ENCODE measurements at places on chromosomes 6 and 20. TPM values are rescaled to one million over a fixed set of nuclear protein-coding genes. Genes with fewer than 3 reads are reported as not detected.

Gene TMEM14C
- 155 TPM for total RNA-seq

Gene IYD
- 10.0 TPM for total RNA-seq

Gene MCHR2
- 0.27 TPM for total RNA-seq

Gene MOG
- total RNA-seq, result not detected

Gene ELOVL4
- 2.8 TPM for total RNA-seq

Gene PBOV1
- not detected for total RNA-seq

Gene CCN6
- not detected for total RNA-seq

Gene PROKR2
- not detected for total RNA-seq

Gene PTK6
- 0.52 TPM for total RNA-seq

Gene SLC35D3
- total RNA-seq, result not detected

Gene SIRPD
- not detected for total RNA-seq

Gene MICA
- 32.6 TPM for total RNA-seq

Gene IL17F
- not detected for total RNA-seq

Gene ABRACL
- total RNA-seq, result 81.8 TPM

Gene CASP8AP2
- 12.0 TPM for total RNA-seq

Gene LHFPL5
- not detected for total RNA-seq

Gene UBE3D
- total RNA-seq, result 11.4 TPM

Gene APCDD1L
- 0.23 TPM for total RNA-seq

Gene SRMS
- not detected for total RNA-seq

Gene TMEM217
- total RNA-seq, result 2.7 TPM

Gene ARMH2
- not detected for total RNA-seq

Gene SLC9A8
- 10.4 TPM for total RNA-seq

Gene CSNK2B
- total RNA-seq, result 185 TPM

Gene PSORS1C1
- total RNA-seq, result 0.80 TPM

Gene TFAP2C
- total RNA-seq, result 1.7 TPM

Gene TNFRSF21
- 43.3 TPM for total RNA-seq

Gene DEFB123
- total RNA-seq, result not detected

Gene TRIM40
- total RNA-seq, result 1.0 TPM

Gene PGBD1
- 6.2 TPM for total RNA-seq

Gene PNRC1
- total RNA-seq, result 159 TPM

Gene BEND3
- 5.7 TPM for total RNA-seq

Gene JPH2
- total RNA-seq, result 6.6 TPM

Gene PI16
- not detected for total RNA-seq

Gene MUCL3
- total RNA-seq, result 0.13 TPM

Gene GRM1
- total RNA-seq, result 0.08 TPM

Gene TAGAP
- 4.9 TPM for total RNA-seq

Gene TINAG
- total RNA-seq, result 0.76 TPM

Gene SNAI1
- 3.0 TPM for total RNA-seq

Gene SRSF12
- 7.3 TPM for total RNA-seq

Gene ARMC2
- total RNA-seq, result 2.8 TPM

Gene MYO6
- 71.1 TPM for total RNA-seq

Gene DEFB132
- total RNA-seq, result not detected

Gene SEL1L2
- not detected for total RNA-seq

Gene C20orf141
- total RNA-seq, result not detected

Gene HLA-DRB5
- 9.7 TPM for total RNA-seq
